ENCODE measurements at places on chromosomes 5 and 9.

DNA sequence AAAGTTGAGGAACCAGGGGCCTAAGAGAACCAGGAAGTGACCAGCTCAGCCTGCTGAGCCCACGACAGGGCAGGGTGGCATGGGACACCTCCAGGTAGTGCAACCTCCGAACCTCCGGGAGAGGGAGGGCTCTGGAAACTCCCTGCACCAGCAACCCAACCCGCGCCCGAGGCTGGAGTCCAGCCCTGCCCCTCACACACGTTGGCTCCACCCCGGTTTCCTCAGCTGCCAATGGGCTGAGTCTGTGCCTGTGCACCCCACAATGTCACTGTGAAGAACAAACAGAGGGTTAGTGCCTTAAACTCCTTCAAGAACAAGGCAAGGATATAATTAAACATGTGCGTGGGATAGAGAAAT is 17.0 kb upstream of the UNC5A start:
- no peak for DNase-seq

- DNase-seq: no peak
These were observed 17.0 kb upstream of the RNF20 start for GRCh38 chr9:101516655-101517054.

GRCh38 chr9:136403538-136403914 is 3.6 kb upstream of the SNAPC4 start:
- no peak for DNase-seq

DNA sequence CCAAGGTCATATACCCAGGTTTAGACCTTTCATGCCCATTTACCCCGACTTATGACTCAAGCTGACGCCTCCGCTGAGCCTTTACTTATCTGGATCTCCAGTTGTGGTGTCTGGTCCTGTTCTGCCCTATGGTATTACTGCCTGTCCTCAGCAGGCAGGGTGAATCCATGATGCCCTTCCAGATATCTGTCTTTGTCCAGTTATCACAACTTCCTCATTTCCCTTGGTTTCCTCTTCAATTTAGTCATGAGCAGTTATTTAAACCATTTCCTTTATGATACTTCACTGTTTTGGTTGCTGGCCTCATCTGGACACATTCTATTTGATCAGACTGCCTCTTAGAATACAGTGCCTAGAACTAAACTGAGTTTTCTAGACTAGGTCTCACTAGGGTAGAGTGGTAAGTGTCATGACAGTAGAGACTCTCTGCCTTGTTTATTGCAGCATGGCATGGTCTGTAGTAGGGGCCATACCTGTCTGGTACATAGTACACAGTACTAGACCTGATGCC is 93.3 kb downstream of the MELK start:
- DNase-seq: no peak

- no peak for DNase-seq
These were observed 6.7 kb downstream of the SLC23A1 start for GRCh38 chr5:139376364-139376763.

Data from forelimb muscle (tissue), 1 donor.